ENCODE measurements at places on chromosomes 16 and 17. TPM values are rescaled to one million over a fixed set of nuclear protein-coding genes. Genes with fewer than 3 reads are reported as not detected.

The ST6GALNAC1 gene
- not detected for total RNA-seq

The CES1 gene
- total RNA-seq: 2.2 TPM

The C16orf54 gene
- total RNA-seq: 39.7 TPM

The RUNDC3A gene
- total RNA-seq: 0.18 TPM

The SOST gene
- total RNA-seq: not detected

The CTRB1 gene
- total RNA-seq: not detected

The ASPA gene
- not detected for total RNA-seq

The GNGT2 gene
- 45.3 TPM for total RNA-seq

The TMC5 gene
- total RNA-seq: not detected

The FAM171A2 gene
- not detected for total RNA-seq

The P2RX5 gene
- total RNA-seq: 24.6 TPM

The TTC19 gene
- 33.1 TPM for total RNA-seq

The ABCA6 gene
- 0.29 TPM for total RNA-seq

The DDX28 gene
- 20.8 TPM for total RNA-seq

The TSNAXIP1 gene
- 0.12 TPM for total RNA-seq

The CD300LB gene
- not detected for total RNA-seq

The ZNF624 gene
- 4.8 TPM for total RNA-seq

The USP6 gene
- 0.03 TPM for total RNA-seq

The C16orf95 gene
- total RNA-seq: 13.6 TPM

The CCL18 gene
- total RNA-seq: not detected

The HOXB8 gene
- total RNA-seq: 0.38 TPM

The UQCRC2 gene
- total RNA-seq: 217 TPM

The CCL16 gene
- not detected for total RNA-seq

The HASPIN gene
- 30.4 TPM for total RNA-seq

The LGALS9 gene
- 150 TPM for total RNA-seq

The EVI2A gene
- total RNA-seq: 37.3 TPM

The SLC6A4 gene
- not detected for total RNA-seq

The WNK4 gene
- 0.59 TPM for total RNA-seq

The CHST4 gene
- total RNA-seq: not detected

The RAB40C gene
- 13.3 TPM for total RNA-seq

The AP2B1 gene
- total RNA-seq: 184 TPM

All from activated CD8-positive, alpha-beta memory T cell treated with anti-CD3 and anti-CD28 coated beads, Interleukin-2, amount 10 ng/mL, durations not matched to agents 7 days and 5 days (primary cell).